ENCODE measurements at places on chromosomes 16 and 17.

- no peak for DNase-seq
Observed at GRCh38 chr16:51655249-51655648, 504.2 kb upstream of the SALL1 start.

DNA sequence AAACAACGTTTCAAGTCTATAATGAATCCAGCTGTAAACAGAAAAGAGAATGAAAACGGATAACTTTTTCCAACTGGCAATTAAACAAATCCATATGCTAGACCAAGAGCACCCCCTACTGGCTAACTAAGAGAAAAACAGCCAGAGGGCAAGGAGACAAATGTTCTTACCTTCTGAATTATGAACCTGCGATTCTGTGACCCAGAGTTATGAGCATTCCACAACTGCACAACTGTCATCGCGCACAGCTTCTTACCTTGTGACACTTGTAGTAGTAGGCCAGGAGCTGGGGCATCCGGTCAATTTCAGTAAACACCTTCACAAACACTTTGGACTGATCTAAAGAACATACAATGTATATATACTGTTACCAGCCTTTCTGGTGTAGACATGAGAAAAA, 18.6 kb downstream of the COG7 start:
- peak; percentile 6 for DNase-seq

DNA sequence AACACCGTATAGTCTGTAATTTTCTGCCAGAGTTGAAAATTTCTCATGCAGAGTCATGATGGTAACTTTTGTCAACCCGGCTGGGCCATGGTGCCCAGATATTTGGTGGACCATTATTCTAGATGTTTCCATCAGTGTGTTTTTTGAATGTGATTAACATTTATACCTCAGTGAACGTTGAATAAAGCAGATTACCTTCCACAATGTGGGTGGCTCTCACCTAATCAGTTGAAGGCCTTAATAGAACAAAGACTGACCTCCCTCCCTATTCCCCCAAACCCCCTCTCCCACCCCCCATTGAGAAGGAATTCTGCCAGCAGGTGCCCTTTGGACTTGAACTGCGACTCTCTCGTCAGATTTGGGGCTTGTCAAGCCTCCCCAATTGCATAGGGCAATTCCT, 6.4 kb upstream of the CA5A start:
- no peak for DNase-seq

DNA sequence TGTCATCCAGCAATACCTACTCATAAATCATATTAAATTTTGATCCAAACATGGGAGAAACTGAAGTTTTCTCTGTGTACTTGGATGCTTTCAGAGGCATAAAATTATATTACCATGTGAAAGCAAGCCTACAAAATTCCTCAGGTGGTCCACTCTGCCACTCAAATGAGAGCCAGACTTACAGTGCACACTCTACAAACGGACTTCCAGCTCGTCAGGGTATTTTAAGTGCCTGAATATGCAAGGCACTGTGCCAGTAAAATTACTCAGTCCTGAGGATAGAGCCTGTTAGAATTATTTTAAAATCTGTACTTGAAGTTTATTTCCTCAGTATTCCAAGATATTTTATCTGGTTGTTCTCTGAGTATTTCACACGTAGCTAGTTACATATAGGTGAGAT, 54.5 kb downstream of the TENT4B start:
- no peak for DNase-seq

DNA sequence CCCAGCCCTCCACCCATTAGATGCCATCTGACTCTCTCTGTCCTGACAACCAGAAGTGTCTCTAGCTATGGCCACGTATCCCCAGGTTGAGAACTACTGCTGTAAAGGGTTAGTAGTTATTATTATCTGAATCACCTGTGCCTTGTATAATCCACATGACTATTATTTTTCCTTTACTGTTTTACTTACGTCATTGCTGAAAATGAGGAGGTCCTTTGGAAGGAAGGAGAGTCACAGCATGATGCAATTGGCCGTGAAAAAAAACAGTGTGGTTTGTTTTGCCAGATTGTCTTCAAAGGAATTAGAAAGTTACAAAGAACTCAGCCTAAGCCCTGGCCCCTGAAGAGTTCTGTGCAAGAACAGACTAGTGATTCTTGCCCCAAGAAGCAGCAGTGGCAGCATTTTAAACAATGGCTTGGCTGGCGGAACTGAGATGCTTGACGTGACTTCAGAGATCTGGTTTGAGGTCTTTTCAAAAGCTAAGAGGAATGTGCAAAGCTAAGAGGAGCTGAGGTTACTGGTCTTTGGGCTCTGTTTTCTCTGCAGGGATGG, 413.3 kb upstream of the EEF2KMT start:
- no peak for DNase-seq

- DNase-seq, result peak; percentile 49
Observed at GRCh38 chr17:76408037-76408849, 23.8 kb downstream of the SPHK1 start.

GRCh38 chr16:69095193-69095592, 10.3 kb upstream of the HAS3 start:
- DNase-seq, result no peak

DNA sequence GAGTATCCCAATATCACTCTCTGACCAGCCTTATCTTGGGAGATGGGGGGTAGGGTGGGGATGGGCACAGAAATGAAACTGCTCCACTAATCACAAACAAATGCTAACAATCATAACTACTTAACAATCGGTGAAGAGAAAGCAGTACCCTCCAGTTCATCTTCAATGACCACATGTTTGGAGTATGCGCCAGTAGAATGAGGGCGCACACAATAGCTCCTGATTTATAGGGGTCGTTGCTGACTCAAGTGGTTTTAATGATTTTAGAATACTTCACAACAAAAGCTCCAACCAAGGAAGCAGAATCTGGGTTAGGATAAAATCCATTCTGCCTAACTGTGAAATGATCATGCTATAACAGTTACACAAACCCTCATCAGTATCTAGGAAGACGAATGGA, 184.4 kb downstream of the AATF start:
- DNase-seq, result no peak

DNA sequence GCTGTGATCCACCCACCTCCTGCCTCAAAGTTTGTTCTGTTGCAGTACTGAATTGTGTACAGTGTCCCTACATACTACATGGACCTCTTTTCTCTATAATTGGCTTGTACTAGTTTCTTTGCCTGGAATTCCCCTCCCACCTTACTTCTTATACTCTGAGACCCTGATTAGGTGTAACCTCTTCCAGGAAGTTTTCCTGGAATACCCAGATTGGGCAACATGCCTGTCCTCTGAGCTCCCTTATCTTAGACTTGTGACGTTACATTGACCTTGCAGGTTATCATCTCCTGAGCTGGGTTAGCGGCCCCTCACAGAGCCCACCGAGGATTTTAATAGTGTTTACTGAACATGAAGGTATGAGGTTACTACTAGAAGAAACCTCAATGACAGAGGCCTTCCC, 237.0 kb downstream of the ZNF423 start:
- no peak for DNase-seq

DNA sequence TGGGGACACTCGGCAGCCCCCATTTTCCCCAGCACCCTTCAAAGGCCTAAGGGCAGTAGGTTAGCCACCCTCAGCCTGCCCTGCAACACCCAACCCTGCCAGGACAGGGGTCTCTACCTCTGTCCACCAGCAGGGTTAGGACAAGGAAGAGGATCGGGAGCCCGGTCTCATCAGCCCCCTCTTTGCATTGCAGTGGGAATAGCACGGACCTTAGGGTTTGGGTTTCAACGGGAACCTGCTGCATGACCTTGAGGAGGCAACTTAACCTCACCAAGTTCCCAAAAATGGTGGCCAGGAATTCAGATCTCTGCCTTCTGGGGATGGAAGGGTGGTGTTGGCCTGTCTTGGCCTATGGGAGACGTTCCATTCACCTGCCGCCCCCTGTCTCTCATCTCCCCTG, 20.2 kb upstream of the SPPL2C start:
- DNase-seq, result no peak

DNA sequence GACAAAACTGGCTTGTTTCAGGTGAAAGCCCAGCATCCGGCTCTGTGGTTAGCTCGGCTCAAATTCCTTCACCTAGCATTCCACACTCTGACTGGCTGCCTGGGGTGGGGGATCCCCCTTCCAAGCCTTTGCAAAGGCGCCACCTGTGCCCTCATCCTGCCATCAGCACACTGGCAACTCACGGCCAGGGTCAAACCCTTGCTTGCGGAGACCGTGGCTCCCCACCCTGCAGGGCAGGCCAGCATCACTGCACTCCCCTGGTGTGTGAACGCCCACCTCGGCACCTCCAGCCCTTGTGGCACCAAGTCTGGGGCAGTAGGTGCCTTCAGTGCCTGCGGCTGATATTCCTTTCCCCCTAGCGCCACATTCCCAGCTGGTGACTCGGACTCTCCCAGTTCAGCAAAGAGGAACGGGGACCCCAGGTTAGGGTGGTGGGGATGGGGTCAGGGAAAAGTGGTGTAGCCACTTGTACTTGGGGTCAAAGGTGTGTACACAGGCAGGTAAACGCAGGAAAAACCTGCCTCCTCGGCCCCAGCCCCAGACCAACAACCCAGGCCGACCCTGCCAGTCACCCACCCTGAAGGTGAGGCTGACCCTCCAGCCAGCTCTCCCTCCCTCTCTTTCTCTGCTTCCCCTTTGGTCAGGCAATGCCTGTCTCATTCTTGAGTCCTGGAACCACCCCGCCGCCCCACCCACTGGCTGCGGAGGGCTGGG, 1.1 kb downstream of the FLII start:
- DNase-seq, result no peak

DNA sequence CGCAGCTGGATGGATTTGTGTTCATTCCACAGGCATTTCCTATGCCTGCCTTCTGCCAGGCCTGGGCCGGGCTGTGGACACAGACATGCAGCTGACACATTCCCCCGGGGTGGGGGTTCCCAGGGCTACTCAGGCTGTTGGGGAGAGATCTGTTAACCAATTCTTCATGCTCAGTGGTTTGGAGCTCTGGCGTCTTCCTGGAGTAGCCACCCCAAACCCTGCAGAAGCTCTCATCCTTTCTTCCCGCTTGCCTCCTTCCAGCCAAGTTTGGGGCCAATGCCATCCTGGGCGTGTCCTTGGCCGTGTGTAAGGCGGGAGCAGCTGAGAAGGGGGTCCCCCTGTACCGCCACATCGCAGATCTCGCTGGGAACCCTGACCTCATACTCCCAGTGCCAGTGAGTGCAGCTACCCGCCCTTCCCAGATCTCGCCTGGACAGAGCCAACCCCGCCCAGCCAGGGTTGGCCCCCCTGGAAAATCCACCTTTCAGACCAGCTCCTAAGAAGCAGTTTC, 2.6 kb downstream of the ENO3 start:
- no peak for DNase-seq

Measured in T-helper 2 cell treated with Interferon-gamma antibody and Interleukin-4, amounts not matched to agents 5 μg/mL and 100 μg/mL, for 36 hours (primary cell).